ENCODE measurements at places on chromosomes 3 and 15.
A peak's percentile ranks its signal among the peaks of the same experiment; 100 is the strongest.

DNA sequence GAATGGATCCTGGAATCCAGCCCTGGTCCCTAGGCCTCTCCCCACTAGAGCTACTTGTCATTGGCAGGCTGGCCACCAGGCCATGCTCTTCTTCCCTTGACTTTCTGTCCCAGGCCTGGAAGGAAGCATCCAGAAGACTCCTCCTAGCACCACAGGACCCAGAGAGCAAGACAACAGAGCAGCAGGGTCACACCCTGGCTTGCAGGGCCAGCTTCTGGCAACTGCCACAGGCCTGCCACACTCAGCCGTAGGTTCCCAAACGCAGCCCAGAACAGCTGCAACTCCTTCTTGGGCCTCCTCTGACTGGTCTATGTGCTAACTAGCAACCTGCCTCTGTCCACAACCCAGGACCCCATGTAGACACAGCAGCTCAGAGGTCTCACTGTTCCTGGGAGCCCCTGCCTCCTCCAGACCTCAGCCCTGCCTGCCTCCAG lies 36.8 kb upstream of the RPL32 start:
- no peak for DNase-seq

DNA sequence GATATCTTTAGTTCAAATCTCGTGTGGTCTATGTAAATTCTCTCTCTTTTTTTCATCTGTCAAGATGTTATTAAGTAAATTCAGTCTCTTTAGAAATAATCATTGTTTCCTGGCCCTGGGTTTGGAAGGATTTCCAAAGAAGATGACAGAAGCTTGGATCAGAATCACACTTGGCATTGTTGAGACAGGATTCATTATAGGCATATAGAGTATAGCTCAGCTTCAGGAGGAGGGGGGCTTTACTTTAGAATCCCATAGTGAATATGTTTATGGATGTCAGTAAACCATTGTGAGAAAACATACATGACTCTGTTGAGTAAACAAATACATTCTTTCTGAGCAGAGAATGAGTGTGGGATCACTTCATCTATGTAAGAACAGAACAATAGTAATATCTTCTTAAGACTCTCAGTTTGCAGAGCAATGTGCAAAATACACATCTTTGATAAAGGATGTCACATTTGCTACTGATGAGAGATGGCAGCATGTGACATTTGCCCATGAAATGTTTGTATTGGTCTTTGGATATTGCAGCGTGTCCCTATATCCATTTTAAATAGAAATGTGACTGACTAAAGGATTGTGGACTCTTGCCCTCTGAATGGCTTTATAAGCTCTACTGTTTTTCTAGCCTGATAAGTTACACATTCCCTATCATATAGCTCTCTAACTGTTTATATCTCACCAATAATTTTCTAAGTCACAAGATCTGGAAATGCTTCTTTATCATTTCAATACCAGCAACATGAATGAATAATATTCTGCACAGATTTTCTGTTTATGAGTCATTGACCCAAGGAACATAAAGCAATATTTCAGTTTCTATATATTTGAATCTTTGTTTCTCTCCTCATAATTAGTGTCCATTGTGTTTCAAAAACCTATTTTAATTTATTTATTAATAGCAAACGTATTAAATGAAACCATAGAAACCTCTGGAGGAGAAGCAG lies 95.6 kb upstream of the THRB start:
- DNase-seq = peak; percentile 31

DNA sequence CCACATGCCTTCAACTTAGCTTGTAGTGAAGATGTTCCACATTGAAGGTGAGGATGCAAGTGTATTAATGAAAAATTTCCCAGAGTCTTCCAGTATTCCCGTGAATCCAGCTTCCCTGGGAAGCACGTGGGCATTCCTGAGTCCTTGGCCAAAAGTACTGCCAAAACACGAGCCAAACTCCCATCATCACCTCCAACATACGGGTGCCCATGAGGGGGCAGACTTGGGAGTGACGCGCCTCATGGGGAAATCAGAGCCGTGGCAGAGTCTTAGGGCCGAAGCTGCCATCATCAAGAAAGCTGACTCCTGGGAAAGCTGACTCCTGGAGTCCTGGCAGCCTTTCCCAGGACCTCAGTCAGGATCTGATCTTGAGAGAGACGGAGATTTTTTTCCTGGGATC lies 20.1 kb upstream of the TM2D3 start:
- no peak for DNase-seq

DNA sequence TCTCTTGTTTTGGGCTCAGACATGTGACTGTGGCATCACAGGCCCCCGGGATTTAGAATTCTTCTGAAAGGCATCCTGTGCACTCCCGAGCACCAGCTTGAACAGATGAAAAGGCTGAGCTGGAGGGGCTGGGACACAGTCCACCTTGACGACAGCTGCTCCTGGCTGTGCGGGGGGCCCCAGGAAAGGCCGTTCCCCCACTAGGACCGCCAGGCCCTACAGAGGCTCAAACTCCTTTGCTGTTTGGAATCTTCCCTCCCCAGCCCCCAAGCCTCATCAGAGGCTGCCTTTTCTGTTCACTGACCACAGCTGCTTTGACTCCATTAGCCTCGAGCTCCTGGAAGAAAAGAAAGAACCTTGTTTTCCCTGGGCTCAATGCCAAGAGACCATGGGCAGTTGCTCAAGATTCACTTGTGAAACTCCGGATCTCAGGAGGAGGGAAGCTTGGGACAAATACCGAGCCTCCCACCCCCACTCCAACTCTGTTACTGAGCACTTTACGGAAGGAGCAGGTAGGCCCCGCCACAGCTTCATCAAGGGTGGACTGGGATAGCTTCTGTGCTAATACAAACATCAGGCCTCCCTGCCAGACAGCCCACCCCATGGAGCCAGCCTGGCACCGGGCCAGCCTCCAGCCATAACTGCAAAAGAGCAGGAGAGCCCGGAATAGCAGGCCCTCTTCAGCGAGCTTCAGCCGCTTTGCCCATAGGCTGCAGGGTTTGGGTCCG lies 15.7 kb downstream of the CIDEC start:
- peak; percentile 73 for DNase-seq

DNA sequence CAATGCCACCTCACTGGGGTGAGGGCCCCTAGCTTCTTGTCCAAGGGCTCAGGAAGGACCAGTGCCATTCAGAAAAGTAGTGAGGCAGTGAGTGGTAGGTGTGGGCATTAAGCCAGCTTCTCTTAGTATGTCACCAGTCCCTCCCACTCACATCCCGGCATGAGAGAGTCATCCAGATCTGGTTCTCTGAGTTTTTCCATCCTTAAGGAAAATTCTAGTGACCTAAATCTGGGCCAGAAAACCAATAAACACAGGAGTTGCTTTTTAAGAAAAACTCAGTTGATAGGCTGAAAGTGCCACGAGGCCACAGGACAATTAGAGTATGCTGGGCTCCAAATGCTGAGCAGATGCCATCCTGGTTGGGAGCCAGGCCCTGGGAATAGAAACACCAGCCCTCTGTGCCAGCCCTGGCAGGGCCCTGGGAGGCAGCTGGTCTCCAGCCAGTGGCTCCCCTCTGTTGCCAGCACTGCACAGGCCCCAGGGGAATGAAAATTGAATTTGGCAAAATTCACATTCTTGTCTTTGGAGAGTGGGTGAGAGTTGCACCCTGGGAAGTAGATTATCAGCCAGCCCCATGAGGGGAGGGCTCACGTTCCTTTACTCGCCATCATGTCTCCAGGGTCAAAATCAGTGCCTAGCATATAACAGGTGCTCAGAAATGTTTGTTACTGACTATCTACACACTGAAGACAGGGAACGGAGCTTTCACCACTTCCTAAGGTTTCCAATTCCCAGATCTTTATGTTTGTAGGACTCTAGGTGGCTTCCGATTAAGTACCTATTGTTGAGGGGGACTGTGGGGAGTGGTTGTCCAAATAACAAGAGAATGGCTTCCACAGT lies 52.8 kb downstream of the FAM43A start:
- DNase-seq = peak; percentile 66

GRCh38 chr3:188343894-188344293 lies 189.9 kb downstream of the LPP start:
- no peak for DNase-seq

GRCh38 chr3:185959609-185960521 lies 22.1 kb upstream of the TRA2B start:
- DNase-seq = no peak

DNA sequence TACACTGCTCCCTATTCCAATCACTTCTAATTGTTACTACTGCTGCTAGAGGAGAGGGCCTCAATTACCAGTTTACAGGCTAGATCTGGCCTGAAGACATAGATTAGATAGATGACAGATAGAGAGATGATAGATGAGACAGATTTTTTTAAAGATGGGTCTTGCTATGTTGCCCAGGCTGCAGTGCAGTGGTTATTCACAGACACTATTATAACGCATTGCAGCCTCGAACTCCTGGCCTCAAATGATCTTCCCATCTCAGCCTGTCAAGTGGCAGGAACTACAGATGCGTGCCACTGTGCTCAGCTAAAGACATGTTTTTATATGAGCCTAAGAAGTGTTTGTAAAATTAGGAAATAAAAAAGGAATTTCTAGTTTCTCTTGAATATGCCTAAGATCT lies 6.2 kb downstream of the SLC33A1 start:
- no peak for DNase-seq

- DNase-seq = no peak
Measured at GRCh38 chr3:107514453-107514852, 8.3 kb upstream of the BBX start.

DNA sequence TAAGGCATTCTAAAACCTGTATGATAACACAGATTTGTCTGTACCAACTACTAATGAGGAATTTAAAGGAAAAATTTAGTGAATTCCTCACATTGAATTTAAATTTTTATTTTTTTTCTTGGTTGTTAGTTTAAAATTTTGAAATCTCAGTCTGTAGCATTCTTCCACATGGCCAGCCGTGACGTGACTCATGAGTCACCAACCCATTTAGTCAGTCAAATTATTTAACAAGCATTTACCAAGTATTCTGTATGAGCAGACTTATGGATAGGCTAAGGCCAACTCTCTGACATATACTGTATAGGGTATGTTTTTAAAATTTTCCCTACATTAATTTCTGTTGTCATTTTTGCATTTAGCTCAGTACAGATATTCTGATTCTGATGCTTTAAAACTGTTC lies 112.9 kb downstream of the CNTN4 start:
- no peak for DNase-seq

DNA sequence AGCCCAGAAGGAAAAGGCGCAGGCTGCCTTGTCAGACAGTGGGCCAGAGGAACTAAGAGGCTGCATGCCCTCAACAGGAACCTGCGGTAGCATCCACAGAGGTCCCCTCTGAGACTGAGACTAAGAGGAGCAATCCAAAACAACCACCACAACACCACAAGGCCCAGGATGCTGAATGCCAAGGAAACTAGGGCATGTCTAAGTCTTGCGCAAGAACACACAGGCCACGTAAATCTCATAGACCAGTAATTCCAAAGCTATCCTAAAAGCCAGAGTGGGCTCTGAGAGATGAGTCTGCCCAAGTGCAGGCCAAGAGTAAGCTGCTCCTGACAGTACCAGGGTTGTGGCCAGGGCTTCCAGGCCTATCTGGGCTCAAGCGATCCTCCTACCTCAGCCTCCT lies 12.9 kb downstream of the MON1A start:
- no peak for DNase-seq

DNA sequence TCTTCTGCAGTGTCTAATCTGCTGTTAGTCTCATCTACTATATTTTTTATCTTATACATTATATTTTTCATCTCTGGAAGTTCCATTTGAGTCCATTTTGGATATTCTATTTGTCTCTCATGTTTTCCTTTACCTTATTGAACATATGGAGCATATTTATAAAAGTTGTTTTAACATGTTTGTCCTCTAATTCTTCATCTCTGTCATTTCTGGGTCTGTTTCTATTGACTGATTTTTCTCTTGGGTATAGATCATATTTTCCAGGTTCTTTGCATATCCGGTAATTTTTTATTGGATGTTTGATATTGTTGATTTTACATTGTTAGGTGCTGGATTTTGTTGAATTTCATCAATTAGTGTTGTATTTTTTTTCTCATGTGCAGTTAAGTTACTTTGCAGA lies 37.5 kb upstream of the KLHL24 start:
- no peak for DNase-seq

- no peak for DNase-seq
Measured at GRCh38 chr3:130384476-130385025, 39.1 kb downstream of the COL6A5 start.

- no peak for DNase-seq
Measured at GRCh38 chr3:134463676-134464063, 22.1 kb downstream of the ANAPC13 start.

DNA sequence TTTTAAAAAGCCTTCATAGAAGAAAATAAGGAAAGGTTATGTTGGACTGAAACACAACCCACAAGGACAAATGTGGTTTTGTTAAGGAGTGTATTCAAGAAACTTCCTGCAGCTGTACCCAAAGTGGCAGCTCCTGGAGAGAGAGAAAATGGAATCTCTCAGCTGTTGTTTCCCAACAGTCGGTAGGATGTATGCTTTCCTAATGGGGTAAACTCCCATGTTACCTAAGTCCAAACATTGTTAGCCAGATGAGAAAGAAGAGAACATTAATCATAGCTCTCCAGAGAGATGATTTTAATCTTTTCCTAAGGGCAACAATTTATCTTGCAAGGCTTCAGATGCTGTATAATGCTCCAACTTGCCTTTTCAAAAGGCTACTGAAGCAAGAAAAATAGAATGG lies 22.6 kb upstream of the TEX9 start:
- DNase-seq = no peak

DNA sequence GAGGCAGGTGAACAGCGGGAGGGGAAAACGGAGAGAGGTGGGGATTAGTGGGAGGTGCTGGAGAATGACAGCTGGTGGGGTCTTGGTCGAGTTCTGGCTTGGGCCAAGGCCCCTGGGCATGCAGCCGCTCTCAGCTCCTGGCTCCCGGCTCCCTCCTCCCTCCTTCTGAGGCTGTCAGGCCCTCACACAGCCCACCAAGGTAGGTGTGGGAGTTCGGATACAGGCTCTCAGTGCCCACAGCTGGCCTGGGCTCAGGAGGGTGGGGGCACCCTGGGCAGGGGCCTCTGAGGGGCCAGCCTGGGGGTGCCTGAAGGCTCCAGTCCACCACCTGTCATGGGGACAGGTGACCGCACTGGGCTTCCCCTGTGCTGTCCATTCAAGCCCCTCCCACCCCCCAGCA lies 39.9 kb downstream of the PLXNA1 start:
- no peak for DNase-seq

DNA sequence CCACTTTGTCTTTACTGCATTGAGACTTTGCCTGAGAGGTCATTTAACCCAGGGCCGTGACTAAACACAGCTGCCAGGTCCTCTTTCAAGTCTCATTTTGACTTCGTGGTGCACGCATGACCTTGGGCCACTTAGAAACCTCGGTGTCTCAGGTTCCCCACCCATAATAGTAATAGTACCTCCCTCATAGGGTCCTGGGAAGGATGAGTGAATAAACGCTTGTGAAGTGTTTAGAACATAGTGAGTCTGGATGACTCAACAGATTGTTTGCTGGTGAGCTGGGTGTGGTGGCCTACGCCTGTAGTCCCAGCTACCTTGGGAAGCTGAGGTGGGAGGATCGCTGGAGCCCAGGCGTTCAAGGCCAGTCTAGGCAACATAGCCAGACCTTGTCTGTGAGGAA lies 56.3 kb downstream of the BDH1 start:
- no peak for DNase-seq

All from femur (tissue), 1 donor.